Hepatic stellate cell (primary cell): ENCODE measurements at places on chromosomes 7 and 10.

GRCh38 chr10:19480353-19480752 is 335.9 kb upstream of the PLXDC2 start:
- DNase-seq, result no peak

GRCh38 chr10:5812283-5813090 is 747 bp downstream of the GDI2 start:
- peak; percentile 36 for DNase-seq

- no peak for DNase-seq
Observed at GRCh38 chr7:108875139-108875538, 305.5 kb downstream of the DNAJB9 start.

- no peak for DNase-seq
Observed at GRCh38 chr10:15817409-15818046, 42.8 kb downstream of the MINDY3 start.

GRCh38 chr7:138257459-138258196 is 181.4 kb downstream of the AKR1D1 start:
- no peak for DNase-seq

DNA sequence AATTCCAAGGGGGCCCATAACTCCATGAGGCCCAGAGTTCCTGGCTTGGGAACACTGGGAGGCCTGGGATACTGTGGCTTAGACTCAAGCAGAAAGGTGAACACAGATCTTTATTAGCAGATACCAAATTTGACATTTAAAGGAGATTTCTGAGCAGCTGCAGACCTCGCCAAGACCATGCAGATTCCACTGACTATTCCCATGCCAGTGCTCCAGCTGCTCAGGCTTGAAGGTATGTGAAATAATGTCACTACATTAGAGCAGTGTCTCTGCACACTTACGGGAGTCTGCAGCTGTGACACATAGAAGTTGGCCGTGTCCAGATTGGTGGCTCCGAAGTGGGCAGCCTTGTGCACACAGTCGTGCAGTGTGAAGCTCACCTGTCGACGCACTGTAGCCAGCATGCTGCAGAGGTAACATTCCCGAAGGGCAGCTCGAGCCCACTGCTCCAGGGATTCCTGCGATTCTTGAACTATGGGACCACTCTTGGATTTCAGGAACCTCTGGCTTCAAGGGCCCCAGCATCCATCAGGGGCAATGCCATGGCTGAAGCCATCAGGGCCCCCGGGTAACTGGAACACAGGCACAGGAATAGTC is 46.1 kb downstream of the SEPTIN7 start:
- no peak for DNase-seq

DNA sequence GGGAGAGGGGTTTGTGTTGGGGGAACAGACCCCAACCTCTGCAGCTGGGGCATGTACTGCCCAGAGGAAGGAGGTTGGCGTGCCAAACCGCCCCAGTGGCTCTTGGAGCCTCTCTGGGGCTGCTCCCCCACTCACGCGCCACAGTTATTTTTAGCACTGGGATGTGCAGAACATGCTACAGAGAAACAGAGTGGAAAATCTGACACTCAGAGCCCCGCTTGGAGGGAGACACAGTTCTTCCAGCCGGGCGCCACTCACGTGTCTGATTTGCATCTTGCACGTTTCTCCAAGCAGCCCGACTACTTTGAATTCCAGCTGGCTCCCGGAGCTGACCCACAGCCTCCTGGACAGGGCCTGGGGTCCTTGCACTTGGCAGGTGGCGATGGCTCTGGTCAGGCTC is 182.0 kb downstream of the RPS24 start:
- peak; percentile 43 for DNase-seq

DNA sequence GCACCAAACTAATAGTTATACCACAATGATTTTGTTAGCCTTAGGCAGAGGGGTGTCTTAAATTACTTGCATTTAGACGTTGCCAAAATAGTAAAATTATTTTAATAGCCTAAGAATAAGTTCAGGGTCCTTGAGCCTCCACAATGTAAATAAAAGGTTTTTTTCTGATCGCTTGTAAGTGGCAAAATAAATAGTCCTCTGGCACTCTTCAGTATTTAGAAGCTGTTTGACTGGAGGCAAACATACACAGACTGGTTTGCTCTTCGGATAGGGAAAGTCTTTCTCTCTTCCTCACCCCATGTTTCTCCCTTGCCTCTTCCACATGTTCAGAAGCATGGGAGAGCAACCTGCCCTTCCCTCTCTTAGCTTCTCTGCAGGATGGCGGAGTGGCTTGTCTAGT is 49.5 kb upstream of the FAM180A start:
- DNase-seq, result no peak

DNA sequence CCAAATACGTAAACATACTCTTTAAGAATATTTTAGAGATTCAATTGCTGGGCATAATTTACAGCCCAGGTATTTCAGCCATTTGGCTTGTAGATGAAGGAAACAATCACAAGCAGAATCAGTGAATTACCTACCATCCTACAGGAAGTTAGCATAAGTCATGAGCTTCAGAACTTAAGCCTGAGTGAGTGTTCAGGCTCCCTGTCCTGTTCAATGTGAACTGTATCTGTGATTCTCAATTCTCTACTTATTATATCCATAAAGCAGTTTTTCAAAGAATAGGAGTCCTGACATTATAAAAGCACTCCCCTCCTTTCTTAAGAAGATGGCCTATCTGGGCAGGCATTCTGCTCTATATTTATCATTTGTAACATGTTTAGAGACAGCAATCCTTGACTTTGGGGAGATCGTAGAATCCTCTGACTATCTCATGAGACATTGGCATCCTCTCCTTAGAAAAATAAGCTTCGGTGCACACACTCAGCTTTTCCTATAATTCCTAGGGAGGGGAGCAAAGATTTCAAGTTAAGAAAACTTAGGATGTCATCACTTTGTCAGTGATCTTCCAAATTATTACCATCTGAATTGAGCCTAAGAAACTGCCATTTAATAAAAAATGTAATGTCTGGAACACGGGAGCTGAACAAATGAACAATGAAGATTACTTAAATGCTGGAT is 645.2 kb upstream of the IGFBP3 start:
- no peak for DNase-seq

DNA sequence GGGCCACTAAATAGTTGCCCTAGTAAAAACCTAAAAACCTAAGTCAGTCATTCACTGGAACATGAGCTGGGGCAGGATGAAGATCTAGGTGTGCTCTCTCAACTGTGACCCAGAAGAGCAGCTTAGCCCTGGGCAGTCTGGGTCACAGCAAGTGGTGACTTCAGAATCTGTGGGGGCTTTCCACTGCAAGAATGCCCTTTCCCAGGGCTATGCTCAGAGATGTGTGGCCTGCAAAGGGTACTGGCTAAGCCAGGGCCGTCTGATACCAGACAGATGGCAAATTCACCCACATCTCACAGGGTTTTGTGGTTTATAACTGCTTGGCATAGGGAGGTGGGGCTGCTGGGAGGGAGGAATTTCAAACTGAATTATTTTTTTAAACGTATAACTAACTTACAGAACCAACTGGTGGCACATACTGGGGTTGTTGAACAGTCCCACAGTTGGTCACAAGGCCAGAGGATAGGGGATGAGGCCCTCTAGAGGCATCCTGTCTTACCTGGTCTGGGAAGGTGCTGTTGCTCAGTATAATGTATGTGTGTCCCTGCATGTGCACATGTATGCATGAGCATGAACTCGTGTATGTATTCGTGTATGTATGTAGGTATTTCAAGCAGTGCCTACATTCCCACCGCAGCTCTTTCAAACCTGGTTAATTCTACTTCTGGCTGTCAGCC is 63.2 kb downstream of the PRPF18 start:
- no peak for DNase-seq
